ENCODE measurements at places on chromosomes 6 and 20.
A peak's percentile ranks its signal among the peaks of the same experiment; 100 is the strongest.

DNA sequence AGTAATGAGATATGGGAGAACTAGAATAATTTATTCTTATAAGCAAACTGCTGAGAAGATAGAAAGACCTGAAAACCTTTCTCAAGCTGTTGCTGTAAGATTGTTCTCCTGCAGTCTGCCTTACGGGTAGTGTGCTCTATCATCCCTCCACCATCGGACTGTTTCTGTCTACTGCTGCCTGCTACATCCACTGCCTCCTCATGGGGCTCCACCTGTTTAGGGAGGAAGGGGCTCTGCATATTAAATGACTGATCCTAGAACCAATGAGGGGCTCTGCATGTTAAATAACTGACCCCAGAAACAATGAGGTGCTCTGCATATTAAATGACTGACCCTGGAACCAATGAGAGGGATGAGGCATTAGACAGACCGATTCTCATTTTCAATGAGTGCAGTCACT is 654.6 kb downstream of the KIF16B start:
- DNase-seq, result no peak

- DNase-seq, result no peak
Measured at GRCh38 chr6:13278991-13279390, 49.3 kb downstream of the TBC1D7 start.

GRCh38 chr20:43911066-43911465 is 3.6 kb upstream of the TOX2 start:
- DNase-seq, result no peak

DNA sequence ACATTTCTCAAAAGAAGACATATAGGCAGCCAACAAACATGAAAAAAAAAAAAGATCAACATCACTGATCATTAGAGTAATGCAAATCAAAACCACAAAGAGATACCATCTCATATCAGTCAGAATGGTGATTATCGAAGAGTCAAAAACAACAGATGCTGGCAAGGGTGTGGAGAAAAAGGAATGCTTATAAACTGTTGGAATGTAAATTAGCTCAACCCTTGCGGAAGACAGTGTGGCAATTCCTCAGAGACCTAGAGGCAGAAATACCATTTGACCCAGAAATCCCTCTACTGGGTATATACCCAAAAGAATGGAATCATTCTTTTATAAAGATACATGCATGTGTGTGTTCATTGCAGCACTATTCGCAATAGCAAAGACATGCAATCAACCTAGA is 303.8 kb upstream of the THEMIS start:
- DNase-seq, result no peak

GRCh38 chr6:79536585-79536953 is 661 bp downstream of the LCA5 start:
- DNase-seq, result peak; percentile 44

DNA sequence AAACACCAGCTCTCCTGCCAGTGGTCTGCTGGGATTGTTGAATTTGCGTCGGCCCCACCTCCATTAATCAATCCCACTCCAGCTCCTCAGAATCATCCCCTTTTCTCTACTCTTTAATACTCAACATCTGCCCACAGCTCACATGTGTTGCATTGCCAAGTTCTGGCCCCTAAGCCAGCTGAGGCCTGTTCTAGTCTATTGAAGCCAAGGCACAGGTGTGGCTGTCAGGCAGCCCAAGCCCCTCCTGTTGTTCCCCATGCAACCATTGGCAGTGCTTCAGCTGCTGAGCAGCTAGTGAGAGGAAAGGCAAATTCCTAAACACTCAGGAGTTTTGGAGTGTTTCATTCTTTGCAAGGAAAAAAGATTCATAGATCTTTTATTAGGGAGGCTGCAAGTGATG is 128.0 kb upstream of the NT5E start:
- DNase-seq, result peak; percentile 86

- peak; percentile 12 for DNase-seq
Measured at GRCh38 chr6:41691426-41692079, 43.9 kb downstream of the TFEB start.

- no peak for DNase-seq
Measured at GRCh38 chr6:20309186-20309585, 92.5 kb upstream of the E2F3 start.

GRCh38 chr6:100662264-100662663 is 197.5 kb upstream of the SIM1 start:
- no peak for DNase-seq

GRCh38 chr6:14252271-14252850 is 134.8 kb downstream of the CD83 start:
- DNase-seq, result no peak

GRCh38 chr20:47667531-47668312 is 117.6 kb downstream of the SULF2 start:
- DNase-seq, result no peak

- no peak for DNase-seq
Measured at GRCh38 chr6:11233673-11234573, 1.5 kb upstream of the NEDD9 start.

GRCh38 chr20:45355209-45356084 is 7.2 kb upstream of the SDC4 start:
- DNase-seq, result no peak

- no peak for DNase-seq
Measured at GRCh38 chr6:40817369-40817768, 221.7 kb downstream of the UNC5CL start.

GRCh38 chr20:24296477-24297261 is 172.8 kb upstream of the SYNDIG1 start:
- no peak for DNase-seq

- DNase-seq, result no peak
Measured at GRCh38 chr6:85464722-85465150, 14.9 kb downstream of the NT5E start.

GRCh38 chr20:45010399-45010828 is 44.1 kb downstream of the STK4 start:
- DNase-seq, result no peak

- no peak for DNase-seq
Measured at GRCh38 chr6:108203189-108204112, 37.6 kb downstream of the NR2E1 start.

- peak; percentile 9 for DNase-seq
Measured at GRCh38 chr20:32479012-32479411, 106.1 kb downstream of the NOL4L start.
